Colonic mucosa (tissue), 4 donors: ENCODE measurements at places on chromosomes 2 and 18.

DNA sequence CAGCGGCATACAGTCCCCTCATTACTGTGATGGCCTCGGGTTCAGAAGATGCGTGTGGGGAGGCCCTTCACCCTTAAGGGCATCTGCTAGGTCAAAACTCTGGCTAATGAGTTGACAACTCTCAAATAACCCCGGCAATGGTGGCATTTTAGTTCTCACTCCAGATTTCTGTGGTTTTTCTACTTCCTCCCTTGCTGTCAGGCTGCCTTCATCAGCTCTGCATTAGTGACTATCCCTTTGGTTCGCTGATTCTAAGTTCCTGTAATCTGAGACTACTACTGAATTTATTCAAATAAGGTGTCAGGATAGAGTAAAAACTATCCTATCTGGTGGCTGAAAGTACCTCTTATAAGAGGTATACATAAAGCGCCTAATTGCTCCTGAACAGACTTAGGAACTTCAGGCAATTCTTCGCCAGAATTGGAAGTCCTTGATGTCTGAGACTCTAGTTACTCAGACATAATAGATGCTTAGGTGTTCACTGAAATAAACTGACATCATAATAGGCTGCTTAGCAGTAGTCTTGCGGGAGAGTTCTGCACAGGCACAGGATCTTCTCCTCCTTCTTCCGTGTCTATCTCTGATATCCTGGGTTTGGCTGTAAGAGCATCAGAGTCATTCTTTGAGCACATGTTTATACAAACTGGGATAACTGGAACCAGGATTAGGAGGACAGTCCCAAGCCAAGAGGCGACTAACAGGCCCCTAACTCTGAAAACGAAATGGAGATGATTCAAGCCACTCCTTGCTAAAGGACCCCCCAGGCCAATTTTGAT, 194.5 kb downstream of the DNER start:
- DNase-seq, result no peak

DNA sequence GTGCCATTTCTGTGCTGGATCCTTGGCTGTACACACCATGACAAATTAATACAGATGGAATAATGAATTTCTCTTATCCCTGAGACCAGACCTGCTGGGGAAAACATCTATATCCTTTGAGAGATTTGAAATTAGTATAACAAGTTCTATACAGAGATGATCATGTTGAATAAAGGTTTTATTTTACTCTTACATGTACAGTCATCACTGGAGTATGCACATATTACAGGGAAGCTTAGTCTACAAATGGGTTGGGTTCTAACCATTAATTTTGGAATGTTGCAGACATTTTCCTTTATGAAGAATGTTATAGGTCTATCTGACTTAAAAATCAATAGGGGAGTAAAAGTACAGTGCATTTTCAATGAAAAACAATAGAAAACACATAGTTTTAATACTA, 29.9 kb upstream of the MMADHC start:
- no peak for DNase-seq

DNA sequence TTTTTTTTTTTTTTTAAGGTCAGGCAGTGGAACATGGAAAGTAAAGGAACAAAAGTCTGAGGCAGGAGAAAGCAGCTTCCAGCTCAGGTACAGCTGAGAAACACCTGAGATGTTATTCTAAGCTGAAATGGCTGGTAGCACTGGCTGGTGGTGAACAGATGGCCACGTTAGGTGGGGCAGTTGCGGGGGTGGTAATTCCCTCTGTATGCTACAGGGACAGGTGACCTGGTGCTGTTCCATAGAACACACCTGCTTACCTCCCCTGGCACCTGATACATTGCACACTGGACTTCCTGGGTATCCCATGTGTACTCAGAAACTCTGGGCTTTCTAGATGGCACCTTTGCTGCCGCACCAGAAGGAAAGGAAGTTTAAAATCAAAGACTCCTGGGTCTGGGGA, 333.3 kb downstream of the SLC8A1 start:
- DNase-seq, result peak; percentile 23

GRCh38 chr18:79373736-79374135, 22.0 kb upstream of the NFATC1 start:
- no peak for DNase-seq

DNA sequence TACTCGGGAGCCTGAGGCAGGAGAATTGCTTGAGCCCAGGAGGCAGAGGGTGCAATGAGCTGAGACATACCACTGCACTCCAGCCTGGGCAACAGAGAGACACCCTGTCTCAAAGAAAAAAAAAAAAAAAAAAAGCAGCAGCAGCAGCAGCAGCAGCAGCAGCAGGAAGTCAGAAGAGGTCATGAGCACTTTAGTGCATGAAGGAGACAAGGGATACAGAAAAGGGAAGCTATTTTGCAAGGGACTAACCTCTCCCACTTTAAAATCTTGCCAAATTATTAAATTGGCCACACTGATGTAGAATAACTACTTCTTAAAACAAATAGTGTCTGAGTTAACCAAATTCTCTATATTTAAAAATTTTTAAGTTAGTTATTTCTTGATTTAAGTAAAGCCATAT, 113.4 kb upstream of the PDE1A start:
- no peak for DNase-seq

DNA sequence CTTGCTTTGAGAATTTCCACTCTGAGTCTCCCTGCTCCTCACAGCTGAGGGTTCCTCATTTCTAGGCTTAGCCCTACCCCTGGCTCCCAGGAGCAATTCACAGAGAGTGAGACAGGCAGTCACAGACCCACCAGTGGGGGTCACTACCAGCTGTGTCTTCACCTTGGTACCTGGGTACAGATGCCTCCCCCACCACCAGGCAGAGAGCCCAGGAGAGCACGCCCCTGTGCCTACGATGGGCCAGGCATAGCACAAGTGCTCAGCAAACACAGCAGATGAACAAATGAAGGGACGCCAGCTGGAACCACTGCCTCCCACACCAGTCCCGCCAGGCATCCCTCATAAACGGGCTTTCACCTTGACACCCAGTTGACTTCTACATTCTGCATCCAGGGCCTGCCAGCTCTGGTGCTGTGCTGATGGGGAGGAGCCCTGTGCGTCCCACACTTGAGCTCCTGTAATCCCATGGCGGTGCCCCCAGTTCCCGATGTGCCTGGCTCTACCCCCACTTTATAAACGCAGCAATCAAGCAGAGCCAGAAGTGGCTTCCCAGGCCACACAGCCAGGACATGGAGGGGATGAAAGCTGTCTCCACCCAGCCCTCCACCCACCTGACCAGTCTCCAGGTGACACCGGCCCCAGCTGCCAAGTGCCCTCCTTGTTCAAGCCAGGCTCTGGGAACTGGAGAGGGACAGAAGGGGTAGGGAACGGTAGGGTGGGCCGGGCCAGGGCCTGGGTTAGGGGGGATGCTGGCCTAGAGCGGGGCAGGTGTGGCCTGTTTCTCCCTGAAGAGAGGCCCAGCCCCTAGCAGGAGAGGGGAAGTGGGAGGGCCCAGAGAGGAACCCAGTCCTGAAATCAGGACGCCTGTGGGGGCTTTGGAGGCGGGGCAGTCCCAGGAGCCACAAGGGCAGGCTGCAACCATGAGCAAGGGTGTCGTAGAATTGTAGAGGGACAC, 42.5 kb downstream of the SCTR start:
- DNase-seq, result peak; percentile 12

- no peak for DNase-seq
Measured at GRCh38 chr18:5197032-5197434, at the start of gene AKAIN1. Gene AKAIN1 (minus strand): TSS chr18:5197257. CDS start chr18:5197053, 204 bp downstream.

DNA sequence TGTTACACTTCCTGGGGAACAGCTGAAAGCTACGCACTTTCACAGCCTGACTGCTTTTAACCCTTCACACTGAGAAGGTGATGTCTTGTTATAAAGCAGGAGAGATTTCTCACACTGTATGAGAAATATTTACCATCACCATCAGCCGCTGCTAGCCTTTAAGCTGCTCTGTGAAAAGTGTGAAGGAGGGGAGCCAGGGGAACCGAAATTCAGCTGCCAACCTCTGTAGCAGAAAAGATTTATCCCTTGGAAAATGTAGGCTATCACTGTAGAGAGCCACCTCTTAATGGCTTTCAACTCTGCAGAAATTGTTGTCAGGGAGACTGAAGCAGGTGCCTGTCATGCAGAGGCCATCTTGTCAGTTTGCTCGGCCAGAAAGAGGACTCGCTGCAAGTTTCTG, 145.3 kb downstream of the SP3 start:
- no peak for DNase-seq

- DNase-seq, result no peak
Measured at GRCh38 chr2:170932948-170933347, 3.9 kb downstream of the GORASP2 start.

- DNase-seq, result no peak
Measured at GRCh38 chr2:203685081-203685621, 21.3 kb upstream of the CD28 start.

- no peak for DNase-seq
Measured at GRCh38 chr2:239519089-239519920, 118.5 kb upstream of the HDAC4 start.

- DNase-seq, result no peak
Measured at GRCh38 chr2:16392647-16393499, 272.8 kb downstream of the CYRIA start.

DNA sequence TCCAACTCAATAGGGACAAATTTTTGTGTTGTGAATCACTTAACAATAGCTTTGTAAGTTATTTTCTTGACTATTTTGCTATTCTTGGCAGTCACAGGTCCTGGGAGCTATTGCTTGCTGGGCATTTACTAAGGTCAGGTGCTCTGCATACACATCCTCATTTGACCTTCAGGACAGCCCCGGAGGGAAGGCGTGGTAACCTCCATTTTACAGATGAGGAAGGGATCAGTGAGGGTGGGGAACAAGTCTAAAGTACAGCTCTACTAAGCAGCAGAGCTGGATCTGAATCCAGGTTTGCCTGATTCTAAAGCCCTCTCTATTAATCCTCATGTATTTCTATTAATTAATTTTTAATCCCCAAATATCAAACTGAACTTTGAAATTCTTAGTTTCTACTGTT, 58.8 kb downstream of the PTPN2 start:
- peak; percentile 36 for DNase-seq

DNA sequence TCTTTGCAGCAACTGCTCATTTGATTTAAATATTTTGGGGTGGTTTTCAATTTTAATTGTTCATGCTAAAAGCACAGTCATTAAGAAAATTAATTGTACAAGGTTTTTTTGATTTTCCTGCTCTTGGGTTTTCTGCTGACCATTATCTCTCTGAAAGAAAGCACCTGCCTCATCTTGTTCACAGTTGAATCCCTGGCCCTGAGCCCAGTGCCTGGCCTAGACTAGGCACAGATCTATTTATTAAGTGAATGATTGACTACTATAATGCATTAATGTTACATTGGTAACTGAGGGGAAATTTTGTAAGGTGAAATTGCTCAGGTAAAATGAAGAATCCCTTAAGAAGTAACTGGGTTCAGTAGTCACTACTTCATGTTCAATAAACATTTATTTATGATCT, 22.0 kb downstream of the IL1RL2 start:
- no peak for DNase-seq

DNA sequence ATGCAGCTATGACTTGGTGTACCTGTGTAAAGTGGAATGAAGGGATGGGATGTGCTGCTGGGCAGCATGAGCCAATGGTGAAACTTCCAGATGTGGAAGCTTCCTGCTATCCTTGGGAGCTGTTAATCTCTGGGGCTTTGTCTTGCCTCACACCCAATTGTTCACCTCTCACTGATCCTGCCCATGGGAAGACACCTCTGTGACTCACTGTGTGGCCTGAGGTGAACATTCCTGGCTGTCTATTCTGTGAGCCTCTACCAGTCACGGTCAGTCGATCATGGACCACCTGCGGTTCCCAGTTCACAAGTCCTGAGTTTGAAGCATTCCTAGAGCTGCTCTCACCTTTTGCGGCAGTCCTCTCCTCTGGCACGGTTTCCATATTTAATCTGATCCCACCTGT, 12.1 kb downstream of the NEURL3 start:
- no peak for DNase-seq

- no peak for DNase-seq
Measured at GRCh38 chr2:116499389-116499788, 1315.1 kb upstream of the DDX18 start.

DNA sequence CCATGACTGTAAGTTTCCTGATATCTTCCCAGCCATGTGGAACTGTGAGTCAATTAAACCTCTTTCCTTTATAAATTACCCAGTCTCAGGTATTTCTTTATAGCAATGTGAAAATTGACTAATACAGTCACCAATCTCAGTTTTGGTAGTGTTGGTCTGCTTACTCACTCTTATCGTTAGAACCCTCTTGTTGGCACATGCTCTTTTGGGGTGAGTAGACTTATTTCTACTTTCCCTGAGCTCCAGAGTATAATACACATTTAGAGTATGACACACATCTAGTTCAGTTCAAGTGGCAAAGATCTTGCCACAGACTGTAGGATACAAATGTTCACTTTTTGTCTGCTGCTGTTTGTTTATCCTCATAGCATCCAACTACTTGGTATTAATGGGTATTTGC, 347.5 kb upstream of the CELF4 start:
- no peak for DNase-seq

DNA sequence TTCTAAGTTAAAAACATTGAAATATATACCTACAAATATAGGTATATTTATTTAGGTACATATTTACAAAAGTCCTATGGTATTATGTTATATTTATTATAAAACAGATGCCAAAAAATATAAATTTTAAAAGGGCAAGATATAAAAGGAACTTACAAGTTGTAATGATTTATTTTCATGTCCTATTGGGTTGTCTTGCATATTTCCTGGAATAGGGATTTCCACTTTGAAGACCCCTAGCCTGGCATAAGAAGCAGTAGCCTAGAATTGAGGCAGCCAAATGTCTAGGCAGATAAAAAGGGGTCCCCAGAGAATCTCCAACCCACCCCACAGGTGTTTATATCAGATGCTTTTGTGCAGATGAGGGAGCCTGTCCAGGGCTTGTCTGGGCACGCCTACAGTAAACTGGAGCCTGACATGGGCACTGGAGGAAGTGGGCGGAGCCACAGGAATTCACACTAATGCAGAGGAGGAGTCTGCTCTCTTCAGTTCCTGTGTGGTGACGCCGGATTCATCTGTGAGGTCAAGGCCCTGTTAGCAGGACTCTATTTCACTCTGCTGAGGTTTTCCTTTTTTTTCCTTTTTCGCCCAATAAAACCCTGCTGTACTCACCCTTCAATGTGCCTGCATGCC, 1088.9 kb upstream of the PIK3C3 start:
- no peak for DNase-seq

DNA sequence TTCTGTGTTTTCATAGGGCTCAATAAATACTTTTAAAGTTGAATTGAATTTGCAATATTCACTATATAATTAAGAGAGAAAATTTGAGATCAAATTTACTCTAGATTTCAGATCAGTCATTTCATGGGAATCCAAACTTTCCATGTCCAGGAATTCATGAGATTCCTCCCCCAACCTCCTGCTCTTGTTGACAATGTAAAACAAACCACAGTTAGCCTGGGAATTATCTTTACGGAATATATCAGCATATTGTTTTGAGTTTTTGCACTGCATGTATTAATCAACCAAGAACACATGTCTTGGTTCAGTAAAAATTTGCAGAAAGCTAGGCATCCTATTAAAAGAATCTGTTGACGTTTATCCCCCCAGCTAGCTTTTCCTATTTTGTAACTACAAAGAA, 42.3 kb downstream of the CYP1B1 start:
- DNase-seq, result no peak
